Stimulated activated CD4-positive, alpha-beta T cell treated with anti-CD3 and anti-CD28 coated beads, Interleukin-4, amount 100 ng/mL, for 1 hour (primary cell): ENCODE measurements at places on chromosomes 1 and 21.

DNA sequence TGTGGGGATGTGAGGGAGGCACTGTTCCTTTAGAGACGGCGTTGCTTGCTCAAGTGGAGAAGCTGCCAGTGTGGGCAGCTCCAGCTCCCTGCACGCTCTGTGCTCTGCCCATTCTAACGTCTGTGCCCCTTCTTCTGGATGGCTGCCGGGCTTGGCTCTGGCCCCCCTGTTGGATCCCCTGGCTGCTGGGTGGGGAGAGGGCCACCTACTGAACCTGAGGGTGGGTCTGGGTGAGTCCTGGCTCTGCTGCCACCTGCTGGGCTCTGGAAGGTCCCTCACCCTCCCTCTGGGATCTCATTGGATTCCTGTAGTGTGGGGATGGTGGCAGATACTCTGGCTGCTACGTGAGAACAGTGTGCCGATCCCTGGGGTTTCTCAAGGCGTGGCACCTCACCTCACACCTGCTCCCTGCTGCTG is 5.0 kb downstream of the PFKL start:
- peak; percentile 63 for DNase-seq

DNA sequence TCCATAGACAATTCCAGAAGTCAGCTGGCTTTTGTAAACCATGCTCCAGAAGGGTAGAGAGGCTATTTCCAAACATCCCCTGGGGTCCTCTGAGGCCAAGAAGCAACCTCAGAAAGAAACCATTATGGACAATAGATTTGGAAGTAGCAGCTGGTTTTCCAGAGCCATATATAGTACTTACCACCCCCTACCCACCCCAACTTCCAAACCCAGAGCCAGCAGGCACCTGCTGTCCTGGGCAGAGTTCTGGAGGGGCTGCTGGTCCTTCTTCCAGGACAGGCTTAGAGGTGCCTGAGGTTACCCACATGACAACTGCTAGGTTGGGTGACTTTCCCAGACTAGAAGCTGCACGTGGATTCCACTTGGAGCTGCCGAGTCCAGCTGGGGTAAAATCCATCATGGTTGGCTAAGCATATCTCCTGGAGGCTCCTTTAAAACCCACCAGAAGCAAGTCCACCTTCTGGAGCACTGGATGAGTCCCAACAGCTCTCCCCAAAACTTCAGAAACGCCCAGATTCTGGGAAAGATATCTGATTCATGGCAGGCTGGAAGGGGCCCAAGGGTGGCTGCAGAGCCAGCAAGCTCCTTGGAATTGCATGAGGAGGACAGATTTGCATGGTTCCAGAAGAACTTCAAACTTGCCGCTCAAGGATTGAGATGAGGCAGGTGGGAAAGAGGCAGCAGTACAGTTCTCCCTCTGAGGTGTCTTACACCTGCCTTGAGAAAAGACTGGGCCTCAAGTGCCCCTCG is 5.8 kb downstream of the MYCL start:
- DNase-seq: no peak

DNA sequence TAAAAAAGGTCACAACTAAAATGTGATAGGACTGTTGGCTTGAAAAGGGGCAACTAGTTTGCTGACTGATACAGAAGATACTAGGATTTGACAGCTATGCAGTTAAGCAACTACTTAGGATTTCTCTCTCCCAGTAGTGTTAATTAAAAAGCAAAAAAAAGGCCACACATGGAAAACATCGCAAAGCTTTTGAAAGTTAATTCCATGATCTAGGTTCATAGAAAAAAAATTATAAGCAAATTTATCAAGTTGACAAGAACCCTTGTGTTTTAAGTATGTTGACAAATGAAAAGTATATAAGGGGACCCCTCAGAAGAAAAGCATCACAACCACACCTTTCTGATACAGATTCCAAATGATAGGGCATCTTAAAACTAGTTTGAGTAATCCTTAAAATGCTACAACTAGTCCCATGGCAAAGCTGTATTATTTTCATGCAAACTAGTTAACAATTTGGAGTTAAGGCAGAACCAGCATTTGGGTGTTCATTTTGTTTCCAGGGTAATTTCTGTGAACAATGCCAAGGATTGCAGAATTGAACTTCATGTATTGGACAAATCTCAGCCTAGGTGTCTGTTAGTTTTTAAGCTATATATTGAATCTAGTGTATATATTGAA is 4.1 kb downstream of the PNRC2 start:
- DNase-seq: no peak

GRCh38 chr1:231284441-231284840 is 43.4 kb downstream of the GNPAT start:
- no peak for DNase-seq

GRCh38 chr1:246069581-246069980 is 437.5 kb downstream of the SMYD3 start:
- no peak for DNase-seq

GRCh38 chr1:160748181-160748877 is 9.3 kb downstream of the SLAMF7 start:
- DNase-seq: no peak

DNA sequence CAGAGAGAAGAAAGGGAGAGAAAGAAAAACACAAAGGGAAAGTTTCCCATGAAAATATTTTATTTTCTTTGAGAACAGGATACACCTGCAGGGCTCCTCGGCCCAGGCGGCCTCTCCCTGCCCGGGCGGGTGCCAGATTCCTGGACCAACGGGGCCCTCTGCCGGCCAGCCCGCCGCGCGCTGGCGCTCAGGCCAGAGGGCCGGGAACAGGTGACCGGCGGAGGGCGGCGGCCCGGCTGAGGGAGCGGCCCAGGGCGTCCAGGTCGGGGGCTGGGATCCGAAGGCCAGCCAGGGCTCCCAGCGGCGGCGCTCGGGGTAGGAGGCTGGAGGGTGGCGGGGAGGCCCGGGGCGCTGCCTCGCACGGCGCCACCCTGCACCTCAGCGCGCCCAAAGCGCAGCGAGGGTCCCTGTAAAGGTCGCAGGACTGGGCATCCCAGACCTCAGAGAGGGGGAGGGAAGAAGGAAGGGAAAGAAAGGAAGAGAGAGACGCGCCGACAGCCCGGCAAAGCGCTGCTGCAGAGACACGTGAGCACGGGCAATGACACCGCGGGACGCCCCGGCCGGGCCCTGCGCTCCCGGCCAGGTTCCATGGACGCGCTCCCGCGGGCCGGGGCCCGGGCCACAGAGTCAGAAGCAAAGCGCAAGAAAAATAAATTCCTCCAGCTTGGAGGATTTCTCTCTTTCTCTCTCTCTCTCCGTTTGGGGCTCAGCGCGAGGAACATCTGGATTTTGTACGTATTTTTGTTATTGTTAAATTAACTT is 927 bp downstream of the WNT9A start:
- peak; percentile 48 for DNase-seq

DNA sequence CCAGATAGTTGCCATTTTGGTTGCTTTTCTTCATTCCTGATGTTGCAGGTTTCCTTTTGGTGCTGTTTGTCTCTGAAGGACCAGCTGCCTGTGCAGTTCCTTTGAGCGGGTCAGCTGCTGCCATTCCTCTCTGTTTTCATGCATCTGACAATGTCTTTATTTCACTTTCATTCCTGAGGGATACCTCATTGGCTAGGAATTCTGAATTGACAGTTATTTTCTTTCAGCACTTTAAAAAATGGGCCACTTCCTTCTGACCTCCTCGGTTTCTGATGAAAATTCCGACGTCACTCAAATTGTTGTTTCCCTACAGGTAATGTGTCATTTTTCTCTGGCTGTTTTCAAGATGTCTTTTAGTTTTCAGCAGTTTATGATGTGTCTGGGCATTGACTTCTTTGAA is 24.8 kb downstream of the CCSAP start:
- DNase-seq: no peak

- no peak for DNase-seq
Observed at GRCh38 chr1:246295340-246295739, 211.7 kb downstream of the SMYD3 start.

- DNase-seq: peak; percentile 38
Observed at GRCh38 chr1:1058921-1059493, 15.1 kb downstream of the RNF223 start.

- DNase-seq: no peak
Observed at GRCh38 chr1:224503161-224504118, 68.8 kb upstream of the WDR26 start.

GRCh38 chr1:206544562-206545257 is 37.4 kb downstream of the RASSF5 start:
- peak; percentile 81 for DNase-seq

GRCh38 chr1:3215198-3216014 is 146.4 kb downstream of the PRDM16 start:
- DNase-seq: no peak

- DNase-seq: no peak
Observed at GRCh38 chr1:63032171-63032570, 248.2 kb downstream of the ATG4C start.

GRCh38 chr1:180513531-180513930 is 11.2 kb upstream of the ACBD6 start:
- no peak for DNase-seq

DNA sequence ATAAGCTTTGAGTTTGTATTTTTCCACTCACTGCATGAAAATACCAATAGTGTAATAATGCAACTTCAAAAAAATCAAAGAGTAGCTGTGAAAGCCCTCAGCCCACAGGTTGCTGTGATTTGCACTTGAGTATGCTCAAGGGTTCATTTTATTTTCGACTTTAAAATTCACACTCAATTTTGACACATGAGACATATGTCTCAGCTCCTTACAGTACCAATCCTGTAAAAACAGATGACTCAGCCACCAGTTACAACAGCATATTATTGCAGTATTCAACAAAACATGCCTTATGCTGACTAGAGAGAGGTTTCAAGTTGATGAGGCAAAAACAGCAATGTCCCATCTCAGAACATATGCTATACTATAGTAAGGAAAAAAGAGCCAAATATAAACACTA is 66.1 kb downstream of the CYYR1 start:
- no peak for DNase-seq
